ENCODE measurements at places on chromosomes 2 and 18.

DNA sequence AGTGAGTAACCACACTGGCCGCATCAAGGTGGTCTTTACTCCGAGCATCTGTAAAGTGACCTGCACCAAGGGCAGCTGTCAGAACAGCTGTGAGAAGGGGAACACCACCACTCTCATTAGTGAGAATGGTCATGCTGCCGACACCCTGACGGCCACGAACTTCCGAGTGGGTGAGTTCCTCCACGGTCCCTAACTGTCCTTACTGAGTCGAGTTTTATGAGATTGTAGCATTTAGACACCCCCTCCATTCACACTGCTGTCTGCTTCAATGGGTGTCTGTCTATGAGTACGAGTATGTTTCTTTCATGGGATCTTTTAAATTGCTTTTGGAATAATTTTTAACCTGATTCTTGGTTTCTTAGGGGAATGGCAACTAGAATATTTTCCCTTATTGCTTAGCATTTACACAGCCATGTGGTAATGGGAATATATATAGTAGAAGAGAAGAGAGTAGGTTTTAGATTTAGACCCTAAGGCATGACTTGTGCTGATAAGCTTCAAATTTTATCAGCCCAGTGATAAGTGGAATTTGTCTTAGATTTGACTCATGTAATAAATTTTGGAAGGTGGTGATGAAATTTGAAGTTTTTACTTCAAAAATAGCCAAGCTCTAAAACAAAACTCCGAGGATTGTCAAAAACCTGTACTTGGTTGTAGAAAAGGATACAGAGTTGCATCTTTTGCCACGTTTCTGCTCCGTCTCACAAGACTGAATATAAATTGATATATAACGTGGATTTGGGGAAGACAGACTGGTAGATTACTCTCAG, 188.2 kb downstream of the LTBP1 start:
- no peak for DNase-seq

DNA sequence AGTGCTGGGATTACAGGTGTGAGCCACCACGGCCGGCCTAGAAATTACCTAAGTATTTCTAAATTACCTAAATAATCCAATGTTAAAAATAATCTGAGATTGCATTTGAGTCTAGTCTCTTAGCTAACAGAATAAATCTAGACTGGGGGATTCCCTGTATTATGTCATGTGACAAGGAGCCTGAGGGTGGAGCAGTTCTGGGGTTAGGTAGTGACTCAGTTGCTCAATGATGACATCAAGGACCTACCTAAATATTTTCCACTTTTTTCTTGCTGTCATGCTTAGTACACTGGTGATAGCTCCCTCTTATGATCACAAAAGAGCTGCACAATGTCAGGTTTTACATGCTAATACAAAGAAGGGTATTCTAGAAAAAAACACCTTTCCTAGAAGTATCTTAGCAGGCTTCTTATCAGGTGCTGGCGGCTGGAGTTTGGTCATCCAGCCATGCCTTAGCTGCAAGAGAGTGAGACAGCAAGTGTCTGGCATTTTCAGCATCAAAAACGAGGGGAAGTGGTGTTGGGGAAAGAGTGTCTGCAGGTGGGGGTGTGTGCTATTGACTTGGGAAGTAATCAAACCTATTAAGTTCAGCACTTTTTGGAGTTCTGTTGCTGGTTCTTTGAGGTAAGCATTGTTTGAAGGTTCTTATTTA, 17.5 kb upstream of the CEP192 start:
- no peak for DNase-seq

GRCh38 chr2:2812648-2813047, 481.6 kb upstream of the MYT1L start:
- no peak for DNase-seq

DNA sequence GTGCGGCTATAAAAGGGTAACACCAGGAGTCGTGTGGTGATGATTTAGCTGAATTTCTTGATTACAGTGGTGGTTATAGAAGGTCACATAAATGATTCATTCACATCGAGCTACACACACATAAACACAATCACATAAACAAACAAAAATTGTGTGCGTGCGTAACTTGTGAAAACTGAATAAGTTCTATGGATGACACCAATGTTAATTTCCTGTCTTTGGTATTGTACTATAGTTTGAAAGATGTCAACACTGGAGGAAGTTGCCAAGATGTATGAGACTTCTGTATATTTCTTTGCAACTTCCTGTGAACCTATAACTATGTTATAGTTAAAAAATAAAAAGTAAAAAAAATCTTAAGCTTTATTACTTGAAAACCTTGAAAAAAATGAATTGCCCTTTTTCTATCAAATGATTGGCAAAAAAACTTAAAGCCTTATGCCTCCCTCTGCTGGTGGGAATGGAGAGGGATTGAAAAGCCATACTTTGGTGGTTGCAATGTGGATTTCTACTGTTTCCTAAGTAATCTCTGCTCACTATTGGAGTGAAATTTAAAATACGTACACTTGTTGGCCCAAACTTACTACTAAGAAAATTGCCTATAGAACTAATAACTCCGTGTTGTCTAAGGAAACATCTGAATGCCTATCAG, 227.7 kb downstream of the RPIA start:
- DNase-seq, result no peak

GRCh38 chr2:235180642-235181041, 228.8 kb downstream of the SH3BP4 start:
- no peak for DNase-seq
